Right atrium auricular region (tissue), 2 donors: ENCODE measurements at places on chromosomes 11 and 22. TPM values are rescaled to one million over a fixed set of nuclear protein-coding genes. Genes with fewer than 3 reads are reported as not detected.

- DNase-seq = peak; percentile 66
Observed at GRCh38 chr22:46076651-46077339, 73.5 kb upstream of the PPARA start.

DNA sequence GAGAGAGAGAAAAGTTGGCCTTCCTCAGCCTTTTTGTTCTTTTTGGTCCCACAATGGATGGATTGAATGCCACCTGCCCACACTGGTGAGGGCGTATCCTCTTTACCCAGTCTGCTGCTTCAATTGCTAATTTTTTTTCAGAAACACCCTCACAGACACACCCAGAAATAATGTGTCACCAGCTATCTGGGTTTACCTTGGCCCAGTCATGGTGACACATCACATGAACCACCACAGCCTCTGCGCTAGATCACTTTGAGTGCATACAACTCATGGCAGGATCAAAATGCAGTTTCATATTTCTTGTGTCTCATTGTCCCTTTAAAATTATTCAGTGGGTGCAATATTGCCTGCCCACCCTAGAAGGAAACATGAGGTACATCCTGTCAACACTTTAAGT lies 63.3 kb downstream of the ADAMTS15 start:
- no peak for DNase-seq

DNA sequence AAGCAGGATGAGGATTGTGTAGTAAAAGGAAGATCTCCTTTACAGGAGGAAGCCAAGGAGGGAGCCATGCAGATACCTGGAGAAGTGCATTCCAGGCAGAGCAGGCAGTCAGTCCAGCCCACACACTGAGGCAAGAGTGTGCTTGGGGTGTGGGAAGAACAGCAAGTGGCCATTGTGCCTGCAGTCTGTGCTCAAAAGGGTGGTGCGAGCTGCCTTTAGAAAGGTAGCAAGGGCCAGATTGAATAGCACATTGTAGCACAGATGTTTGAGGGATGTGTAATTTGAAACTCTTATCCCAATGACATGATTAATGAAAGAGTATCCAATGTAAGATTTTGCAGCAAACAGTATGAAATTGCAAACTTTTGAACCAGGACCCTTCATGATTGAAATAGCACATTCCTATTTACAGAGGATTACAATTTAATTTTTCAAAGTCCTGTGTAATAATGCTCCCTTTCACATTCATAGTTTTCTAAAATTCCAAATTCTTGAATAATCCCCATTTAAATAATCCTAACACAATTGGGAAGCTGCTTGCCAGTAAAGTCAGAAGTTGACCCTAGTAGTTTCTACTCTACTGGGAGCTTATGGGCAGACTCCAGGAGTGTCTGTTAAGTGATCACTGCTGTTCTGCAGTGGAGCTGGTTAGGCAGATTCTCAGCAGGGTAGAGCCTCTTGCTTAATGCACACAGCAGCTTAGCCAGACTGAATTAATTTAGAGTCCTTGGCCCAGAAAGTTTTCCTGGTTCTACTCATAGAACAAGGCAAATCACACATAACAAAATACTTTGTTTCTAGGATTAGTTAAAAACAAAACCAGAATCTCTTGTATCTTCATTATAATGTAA lies 78.1 kb downstream of the CYB5R2 start:
- DNase-seq = no peak

- DNase-seq = no peak
Observed at GRCh38 chr11:119284344-119285157, 32.4 kb downstream of the MCAM start.

GRCh38 chr11:22640862-22641261 lies 15.2 kb upstream of the FANCF start:
- DNase-seq = no peak

DNA sequence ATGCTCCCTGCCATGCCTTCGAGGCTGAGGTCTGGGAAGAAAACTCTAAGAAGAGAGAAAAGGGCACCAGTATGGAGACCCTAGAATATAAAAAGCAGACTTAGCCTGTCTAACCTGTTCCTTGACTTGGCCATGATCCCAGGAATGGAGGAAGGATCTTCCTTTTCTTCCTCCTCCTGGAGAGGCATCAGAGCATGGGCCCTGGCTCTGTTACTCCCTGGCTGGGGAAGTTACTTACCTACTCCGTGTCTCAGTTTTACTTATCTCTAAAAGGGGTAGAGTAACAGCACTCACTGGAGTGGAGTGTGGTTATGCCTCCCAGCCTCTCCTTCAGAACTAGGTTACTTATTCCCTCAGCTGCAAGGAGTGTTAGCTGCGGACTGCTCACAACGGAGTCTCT lies 55.2 kb upstream of the PHF21A start:
- no peak for DNase-seq

- DNase-seq = no peak
Observed at GRCh38 chr11:88402784-88403183, 65.2 kb upstream of the CTSC start.

DNA sequence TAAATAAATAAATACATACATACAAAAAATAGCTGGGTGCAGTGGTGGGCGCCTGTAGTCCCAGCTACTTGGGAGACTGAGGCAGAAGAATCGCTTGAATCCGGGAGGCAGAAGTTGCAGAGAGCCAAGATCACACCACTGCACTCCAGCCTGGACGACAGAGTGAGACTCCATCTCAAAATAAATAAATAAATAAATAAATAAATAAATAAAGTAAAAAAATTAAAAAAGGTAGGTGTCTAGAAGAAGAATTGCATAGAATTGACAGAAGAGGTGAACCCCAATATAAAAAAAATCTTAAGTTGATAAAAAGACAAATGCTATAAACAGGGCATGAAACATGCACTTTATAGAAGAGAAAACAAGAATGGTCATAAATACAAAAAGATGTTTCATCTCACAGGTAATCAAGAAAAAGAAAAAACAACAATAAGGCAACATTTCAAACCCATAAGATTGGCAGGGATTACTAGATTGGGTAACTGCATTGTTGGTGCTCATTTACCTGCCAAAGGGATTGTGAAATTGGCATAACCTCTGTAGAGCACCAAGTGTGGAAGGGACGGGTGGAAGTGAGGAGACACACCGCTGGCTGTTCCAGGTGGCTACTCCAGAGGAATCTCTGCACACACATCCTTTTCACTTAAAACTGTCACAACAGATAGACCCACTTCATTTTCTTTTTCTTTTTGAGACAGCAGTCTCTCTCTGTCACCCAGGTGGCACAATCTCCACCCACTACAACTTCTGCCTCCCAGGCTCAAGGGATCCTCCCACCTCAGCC lies 44.7 kb downstream of the NF2 start:
- no peak for DNase-seq

DNA sequence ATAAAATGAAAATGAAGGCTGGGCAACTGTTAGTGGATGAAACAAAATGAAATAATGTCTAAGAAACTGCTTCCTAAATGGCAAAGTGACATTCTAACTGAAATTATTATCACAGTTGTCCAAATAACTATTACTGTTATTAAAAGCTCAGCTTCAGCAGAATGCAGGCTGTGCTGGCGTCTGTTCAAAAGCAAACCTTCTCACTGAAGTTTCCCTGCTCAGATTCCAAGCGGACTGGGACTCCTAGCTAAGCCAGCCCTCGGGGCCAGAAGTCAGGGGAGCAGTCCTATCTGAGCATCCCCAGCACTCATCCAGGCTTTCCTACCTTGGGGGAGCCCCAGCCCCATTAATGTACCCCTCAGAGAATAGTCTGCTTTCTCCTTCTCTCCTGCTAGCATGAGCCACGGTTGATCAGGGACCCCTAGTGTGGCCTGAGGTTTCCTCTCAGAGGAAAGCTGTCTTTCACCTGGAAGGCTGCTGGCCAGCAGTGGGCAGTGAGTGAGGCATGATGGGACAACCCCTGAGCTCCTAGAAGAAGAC lies 1167.3 kb downstream of the TBC1D22A start:
- DNase-seq = peak; percentile 13

DNA sequence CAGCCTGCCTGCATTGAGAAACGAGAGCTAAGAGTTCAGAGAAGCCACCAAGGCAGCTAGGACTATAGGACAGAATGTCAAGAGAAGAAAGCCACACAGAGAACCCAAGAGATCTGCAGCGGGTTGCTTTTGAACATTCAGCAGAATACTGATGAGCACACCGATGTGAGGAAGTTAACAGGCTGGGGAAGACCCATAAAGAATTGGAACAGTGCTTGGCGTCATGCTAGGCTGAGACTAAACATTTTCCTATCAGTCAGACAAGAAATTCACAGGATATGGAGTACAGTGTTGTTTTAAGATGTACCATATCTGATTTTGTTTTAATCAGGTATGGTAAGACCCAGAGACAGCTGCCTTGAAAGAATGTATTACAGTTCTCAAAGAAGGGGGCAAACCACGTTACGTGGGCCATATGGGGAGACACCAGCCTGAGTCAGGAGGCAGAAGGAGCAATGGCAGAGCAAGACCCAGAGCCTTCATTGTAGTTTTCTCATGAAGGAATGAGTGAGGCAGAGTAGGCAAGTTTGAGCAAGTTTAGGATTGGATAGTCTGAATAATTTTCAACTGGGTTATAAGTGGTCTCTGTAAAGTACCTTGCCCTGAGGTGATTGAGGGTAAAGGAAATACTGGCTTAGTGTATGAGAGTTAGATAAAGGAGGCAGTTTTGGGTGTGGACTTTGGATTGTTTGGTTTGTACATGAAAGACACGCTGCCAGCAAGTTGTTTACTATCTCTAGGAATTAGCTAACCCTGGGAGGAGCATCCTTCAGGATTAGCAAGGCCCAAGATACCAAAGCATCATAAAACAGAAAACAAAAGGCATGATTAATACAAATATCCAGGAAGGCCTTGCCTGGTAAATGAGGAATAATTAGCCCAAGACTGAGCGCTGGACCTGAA lies 14.3 kb downstream of the LRRC75B start:
- no peak for DNase-seq

DNA sequence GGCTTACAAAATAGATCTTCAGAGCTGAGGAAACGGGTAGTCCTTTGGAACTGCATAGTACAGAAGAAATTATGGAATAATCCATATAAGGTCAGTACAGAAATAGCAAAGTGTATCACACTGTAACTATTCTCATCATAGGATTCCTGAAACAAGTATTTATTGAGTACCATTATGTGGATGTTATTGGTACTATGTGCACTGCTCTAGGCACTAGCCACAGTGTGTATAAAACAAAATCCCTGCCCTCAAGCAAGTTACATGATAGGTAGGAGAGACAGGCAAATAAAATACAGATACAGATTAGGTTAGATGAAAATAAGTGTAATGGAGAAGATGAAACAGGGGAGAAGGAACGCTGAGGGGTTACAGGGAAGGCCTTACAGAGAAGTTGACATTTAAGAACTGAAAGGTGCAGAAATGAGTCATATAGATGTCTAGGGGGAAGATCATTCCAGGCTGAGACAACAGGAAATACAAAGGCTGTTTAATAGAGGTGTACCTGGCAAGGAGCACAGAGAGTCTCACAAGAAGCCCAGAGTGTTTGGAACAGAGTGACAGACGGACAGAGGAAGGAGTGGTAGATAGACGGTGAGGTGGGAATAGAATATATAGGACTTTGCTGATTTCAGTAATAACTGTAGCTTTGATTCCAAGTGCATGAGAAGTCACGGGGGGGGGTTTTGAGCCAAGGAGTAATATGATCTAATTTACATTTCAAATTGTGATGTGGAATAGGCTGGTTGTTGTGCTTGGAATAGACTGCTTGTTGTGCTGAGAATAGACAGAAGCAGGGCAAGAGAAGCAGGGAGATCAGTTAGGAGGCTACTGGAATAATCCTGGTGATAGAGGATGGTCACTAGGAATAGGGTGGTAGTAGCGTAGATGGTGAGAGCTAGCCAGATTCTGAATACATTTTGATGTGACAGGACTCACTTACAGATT lies 13.7 kb downstream of the RNF141 start:
- DNase-seq = no peak

- DNase-seq = no peak
Observed at GRCh38 chr22:37996079-37996478, 11.7 kb upstream of the SOX10 start.

- no peak for DNase-seq
Observed at GRCh38 chr11:88482871-88483301, 145.3 kb upstream of the CTSC start.

DNA sequence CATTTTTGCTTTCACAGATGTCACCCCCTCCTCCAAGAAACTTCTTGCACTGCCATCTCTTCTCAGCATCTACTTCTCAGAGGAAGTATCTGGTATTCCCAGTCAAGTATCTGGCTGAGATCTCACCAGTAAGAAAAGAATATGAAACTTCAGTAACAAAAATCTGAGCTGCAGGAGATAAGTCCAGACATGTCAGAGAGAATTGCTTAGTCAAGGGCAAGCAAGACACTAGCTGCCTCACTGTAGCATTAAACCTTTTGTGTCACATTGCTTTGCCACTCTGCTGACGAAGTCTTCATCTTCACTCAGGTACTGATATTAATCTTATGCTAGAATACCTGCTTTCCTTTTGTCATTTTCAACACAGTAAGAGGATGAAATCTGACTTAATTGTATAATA lies 70.6 kb upstream of the ZC3H12C start:
- DNase-seq = no peak

DNA sequence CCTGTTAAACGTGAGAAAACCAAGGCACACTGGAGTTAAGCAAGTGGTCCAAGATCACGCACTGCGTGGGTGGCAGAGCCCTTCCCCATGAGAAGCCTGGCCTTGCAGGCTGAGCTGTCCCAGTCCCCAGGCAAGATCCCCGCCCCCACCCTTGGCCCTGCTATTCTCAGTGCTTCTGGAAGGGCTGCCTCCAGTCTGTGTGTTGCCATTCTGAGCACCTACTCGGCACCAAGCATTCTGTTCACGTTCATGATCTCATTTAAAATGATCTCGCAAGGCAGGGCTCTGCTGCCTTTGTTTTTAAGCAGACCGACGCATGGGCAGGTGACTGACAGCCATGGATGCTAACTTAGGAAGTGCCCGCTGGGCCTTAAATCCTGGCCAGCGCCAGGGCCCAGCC lies 62.8 kb downstream of the PHF21B start:
- no peak for DNase-seq

DNA sequence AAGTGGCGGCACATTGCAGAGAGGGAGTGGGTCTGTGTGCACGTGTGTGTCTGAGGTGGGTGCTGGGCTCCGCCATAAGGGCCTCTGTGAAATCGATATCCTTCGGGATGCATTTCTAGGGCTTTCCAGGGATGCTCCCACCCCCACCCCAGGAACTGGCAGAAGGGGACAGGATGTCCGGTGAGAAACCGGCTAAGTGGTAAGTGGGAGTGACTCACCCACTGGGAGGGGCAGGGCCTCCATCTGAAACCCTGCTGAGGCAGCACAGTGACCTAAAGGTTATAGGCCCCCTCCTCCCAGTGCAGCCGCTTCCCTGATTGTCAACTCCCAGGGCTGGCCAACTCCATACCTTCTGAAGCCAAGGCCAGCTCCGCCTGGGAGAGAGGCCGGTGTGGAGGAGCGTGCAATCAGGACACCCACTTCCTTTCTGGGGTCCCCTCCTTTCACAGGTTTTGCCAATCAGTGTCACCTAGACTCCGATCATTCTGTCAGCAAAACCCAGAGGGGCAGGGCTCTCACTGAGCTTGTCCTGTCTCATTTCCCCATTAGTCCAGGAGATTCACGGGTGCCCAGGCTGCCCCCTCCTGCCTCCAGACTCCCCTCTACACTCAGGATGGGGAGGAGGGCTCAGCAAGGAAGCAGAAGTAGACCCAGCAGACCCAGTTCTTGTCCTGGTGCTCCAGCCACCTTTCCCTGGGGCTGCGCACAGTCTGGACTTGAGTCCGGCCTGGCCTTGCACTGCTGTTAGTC lies 44.5 kb downstream of the NECTIN1 start:
- no peak for DNase-seq

SPA17 gene
- 4.7 TPM for total RNA-seq

PAX6 gene
- total RNA-seq = not detected

GNG3 gene
- not detected for total RNA-seq

OR4A16 gene
- total RNA-seq = not detected

GDPD4 gene
- total RNA-seq = not detected

GSTT2B gene
- 9.1 TPM for total RNA-seq

TST gene
- 82.1 TPM for total RNA-seq

DDIAS gene
- total RNA-seq = 0.55 TPM
